Stimulated activated CD4-positive, alpha-beta T cell treated with anti-CD3 and anti-CD28 coated beads, Interleukin-4, amount 100 ng/mL, for 4 hours (primary cell): ENCODE measurements at places on chromosomes 1 and 21.

GRCh38 chr1:162629651-162630050 is 2.6 kb upstream of the DDR2 start:
- no peak for DNase-seq

DNA sequence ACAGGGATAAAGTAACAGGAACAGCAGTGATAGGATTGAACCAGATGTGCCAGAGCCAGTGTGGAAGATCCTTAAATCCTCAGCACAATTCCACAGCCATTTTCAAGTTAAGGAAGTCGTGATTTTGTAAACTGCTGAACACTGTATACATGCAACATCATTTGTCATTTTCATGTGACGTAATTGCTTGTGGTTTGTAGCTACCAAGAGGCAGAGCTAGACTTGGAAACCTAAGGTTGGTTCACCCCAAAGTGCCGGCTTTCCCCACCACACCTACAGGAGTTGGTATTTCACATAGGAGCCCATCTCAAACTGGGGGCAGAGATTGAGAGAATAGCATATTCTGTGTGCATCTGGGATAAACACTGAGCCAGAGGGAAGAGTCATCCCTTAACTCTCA is 113.9 kb downstream of the CAPN8 start:
- DNase-seq = no peak

DNA sequence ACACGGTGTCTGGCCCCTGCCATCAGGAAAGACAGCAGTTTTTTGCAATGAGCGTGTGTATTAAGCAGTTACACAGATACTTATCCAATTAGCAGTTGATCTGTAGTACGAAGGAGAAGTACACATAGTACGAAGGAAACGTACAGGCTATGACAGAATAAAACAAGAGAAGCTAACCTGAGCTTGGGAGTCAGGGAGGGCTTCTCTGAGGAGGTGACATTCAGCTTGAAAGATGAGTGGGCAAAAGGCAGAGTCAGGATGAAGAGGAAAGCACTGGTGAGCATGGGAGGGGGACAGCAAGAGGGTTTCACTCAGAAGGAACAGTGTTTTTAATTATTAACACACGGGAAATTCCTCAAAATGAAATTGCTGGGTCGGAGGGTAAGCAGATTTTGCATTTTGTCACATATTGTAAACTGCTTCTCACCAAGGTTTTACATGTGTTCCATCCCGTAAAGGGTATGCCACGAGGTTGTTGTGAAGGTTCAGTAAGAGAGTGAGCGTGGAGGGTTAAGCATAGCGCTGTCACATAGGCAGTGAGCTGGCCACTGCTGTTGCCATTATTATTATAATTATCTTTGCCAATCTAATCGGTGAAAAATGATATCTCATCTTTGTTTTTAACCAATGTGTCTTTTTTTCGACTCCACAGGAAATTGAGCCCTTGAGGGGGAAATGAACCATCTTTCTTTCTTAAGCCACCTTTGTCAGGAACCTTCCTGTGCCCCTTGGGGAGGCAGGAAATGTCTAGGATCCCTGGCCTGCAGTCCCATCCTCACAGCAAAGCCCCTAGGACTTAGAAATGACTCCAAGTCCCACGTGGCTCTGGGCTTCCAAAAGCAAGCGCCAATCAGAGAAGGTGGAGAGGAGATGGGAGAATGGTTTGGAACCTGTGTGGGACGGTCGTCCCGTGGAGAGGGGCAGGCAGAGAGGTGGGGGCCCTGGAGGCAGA is 47.3 kb upstream of the POU3F1 start:
- no peak for DNase-seq

- no peak for DNase-seq
Measured at GRCh38 chr1:98021126-98021525, 100.3 kb upstream of the DPYD start.

GRCh38 chr1:72847651-72848050 is 565.3 kb upstream of the NEGR1 start:
- no peak for DNase-seq

DNA sequence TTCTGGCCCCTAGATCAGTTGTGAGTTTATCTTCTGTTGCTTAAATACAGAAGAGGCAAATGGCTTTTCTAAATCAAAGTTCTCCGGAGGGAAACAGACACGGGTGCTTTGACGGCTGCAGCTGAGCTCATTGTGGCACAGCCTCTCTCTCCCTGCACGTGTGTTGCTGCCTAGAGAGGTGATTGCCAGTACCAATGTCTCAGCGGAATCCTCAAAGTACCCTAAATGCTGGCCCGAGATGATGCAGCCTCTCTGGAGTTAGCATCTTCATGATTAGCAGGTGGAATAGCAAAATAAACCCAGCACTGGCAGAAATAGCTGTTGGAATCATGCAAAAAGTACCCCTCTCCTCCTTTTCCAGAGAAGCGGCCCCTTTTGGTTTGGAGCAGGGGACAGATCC is 192.2 kb downstream of the PRDM2 start:
- no peak for DNase-seq

GRCh38 chr1:211968200-211968834 is 67.0 kb downstream of the INTS7 start:
- no peak for DNase-seq

DNA sequence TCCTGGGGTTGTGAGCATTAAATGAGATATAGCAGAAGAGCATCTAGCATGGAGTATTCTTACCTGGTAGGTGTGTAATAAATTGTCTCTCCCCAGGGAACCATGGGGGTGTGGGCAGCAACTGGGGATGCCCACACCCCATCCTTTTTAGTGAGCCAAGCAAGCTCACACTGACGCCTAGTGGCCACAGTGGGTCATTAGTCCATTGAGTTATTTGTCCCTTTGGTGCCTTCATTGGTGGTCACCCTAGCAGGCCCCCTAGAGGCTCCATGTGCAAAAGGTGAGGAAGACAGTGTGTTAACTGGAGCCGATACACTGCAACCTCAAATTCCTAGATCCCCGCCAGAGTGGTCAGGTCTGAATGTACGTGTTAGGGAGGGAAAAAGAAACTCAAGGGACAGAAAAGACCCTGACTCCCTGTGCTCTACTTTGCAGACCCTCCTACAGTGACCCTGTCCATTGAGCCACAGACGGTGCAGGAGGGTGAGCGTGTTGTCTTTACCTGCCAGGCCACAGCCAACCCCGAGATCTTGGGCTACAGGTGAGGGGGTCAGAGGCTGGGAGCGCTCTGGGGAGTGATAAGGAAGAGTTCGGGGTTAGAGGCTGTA is 93.3 kb upstream of the CD1D start:
- no peak for DNase-seq

DNA sequence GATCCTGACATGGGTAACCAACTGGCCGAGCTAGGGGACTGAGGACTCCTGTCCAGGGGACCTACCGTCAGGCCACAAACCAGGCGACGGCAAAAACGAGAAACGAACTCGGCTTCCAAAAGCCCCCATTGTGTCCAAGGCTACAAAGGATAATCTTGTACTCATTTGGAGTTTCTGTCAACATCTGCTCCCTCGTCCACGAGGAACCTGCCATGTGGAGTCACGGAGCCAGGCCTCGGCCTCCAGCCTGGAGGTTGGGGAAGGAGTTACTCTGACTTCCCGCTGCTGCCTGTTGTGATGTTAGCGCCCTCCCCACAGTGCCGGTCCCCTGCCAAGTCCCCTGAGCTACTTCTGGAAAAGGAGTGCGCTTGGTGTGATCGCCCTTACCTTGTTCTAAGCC is 7.3 kb downstream of the KRTAP10-1 start:
- no peak for DNase-seq

DNA sequence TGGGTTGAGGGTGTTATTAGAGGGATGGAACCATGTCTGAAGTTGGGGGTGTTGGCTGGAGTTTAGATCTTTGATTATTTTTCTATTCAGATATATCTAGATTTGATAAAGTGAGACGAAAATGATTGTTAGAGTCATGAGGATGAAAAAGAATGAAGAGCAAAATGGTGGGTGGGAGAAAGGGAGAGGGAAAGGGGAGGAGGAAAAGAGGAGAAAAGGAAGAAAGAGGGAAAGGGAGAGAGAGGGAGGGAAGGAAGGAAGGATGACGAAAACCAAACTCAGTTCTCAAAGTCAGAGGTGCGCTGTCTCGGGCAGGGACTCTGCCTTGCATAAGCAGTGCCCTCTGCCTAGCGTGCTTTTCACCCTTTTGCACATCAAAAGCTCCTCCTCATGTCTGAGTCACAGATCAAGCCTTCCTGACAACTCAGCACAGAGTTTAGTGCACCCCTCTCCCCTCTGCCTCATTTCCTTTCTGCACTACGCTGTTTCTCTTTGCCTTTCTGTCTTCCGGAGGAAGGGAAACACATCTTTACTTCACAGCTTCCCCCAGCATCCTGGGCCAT is 225.8 kb upstream of the PROX1 start:
- DNase-seq = peak; percentile 21

GRCh38 chr1:234750922-234751627 is 141.1 kb upstream of the IRF2BP2 start:
- no peak for DNase-seq

DNA sequence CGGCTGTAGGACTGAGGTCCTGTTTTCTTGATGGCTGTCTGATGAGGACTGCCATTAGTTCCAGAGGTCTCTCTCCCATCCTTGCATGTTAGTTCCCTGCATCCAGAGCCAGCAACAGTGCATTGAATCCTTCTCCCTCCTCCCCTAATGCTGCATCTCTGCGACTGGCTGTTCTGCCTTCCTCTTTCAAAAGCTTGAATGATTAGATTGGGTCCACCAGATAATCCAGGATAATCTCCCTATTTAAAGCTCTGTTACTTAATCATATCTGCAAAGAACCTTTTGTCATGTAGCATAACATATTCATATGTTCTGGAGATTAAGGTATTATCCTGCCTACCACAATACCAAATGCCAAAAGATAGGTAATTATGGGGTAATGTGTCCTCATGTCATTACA is 377.5 kb downstream of the GPATCH2 start:
- no peak for DNase-seq

DNA sequence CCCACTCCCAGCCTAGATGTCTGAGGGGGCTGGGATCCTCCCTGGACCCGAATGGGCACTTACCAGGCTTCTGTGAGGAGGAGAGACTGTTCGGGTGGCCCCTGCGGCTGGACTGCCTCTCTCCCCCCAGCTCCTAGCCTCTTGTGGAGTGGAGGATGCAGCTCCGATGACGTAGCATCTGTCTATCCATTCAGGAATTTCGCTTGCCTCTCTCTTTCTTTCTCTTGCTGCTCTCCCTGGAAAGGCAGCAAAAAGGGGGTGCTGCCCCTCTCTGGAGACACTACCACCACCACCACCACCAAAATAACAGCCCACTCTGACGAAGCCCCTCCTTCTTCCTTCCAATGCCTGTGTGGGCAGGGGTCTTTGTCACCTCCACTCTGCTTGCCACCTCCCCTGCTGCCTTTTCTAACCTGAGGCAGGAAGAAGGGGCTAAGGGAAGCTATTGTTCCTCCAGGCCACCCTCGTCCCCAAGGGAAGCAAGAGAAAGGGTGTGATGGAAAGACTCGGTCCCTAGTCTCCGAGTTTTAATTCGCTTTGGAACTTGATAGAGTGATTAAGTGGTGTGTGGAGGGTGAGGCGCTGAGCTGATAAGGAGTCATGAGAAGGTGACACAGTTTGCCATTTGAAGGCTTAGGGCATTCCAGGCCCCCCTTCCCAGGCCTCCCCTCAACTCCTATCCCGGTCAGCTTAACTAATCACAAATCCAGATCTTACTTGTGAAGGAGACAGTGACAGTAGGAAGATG is 60.5 kb downstream of the RHBG start:
- DNase-seq = no peak
